ENCODE measurements at places on chromosomes 13 and 19.

DNA sequence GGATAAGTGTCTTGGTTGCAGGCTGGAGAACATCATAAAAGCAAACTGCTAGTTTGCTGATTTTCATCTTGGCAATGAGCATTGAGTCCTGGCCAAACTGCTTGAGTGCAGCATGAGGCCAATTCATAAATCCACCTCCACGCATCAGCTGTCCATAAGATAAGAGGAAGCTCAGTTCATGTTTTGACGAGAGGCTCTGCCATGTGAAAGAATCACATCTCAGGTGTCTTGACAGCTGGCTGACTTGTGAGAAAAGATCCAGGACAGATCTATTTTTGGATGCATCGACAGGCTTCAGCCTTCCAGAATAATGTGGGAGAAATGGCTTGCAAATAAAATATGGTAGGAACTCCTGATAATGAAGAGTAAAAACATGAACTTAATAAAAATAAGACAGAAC, 5.4 kb upstream of the ZNF682 start:
- DNase-seq, result no peak

DNA sequence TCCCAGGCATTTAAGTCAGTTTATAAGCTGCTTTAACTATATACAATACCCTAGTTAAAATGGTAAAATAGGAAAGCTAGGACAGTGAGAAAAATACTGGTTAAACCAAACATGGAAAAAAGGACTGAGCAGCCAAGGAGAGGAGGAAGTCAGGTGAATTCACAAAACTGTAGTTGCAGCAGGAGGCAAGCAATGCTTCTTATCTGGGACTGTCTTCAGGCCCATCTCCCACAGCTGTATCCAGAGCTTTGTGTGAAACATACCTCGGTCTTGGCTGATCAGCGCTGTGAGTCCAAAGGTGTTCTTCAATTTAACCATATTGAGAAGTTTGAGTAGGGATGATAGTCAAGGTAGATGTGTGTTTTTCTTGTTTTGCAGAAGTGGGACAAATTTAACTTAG, 15.7 kb upstream of the SUPT20H start:
- DNase-seq, result no peak

- no peak for DNase-seq
Measured at GRCh38 chr19:1004803-1005664, 4.8 kb downstream of the GRIN3B start.

DNA sequence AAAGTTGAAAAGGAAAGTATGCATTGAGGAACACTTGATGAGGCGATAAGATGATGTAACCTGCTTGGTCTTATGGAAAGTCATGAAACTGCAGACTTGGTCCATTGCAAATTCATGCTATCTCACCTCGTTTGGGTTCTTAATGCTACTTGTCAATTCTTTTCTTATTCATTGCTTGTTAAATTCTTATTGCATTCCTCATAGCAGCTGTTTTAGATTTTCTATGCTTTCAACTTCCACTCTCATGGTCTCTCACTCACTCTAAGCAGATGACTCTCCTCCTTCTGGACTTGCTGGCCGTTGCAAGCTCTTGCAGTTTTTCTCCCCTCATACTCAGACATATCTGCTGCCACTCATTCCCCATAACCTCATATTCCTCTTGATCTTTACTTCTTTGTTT, 67.8 kb upstream of the CSNK1A1L start:
- no peak for DNase-seq

GRCh38 chr19:9885077-9885552, 50.0 kb downstream of the PIN1 start:
- no peak for DNase-seq

DNA sequence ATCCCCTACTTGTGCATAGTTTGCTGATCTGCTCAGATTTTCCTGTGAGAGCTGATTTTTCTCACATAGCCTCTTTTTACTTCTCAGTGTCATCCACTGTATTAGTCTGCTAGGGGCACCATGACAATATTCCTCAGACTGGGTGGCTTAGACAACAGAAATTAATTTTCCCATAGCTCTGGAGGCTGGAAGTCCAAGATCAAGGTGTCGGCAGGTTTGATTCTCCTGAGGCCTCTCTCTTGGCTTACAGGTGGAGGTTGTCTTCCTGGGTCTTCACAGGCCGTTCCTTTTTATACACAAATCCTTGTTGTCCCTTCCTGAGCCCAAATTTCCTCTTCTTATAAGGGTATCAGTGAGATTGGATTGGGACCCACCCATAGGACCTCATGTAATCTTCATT, 9.2 kb downstream of the LRCH1 start:
- no peak for DNase-seq

GRCh38 chr13:48214519-48215121, 18.4 kb upstream of the ITM2B start:
- DNase-seq, result no peak

DNA sequence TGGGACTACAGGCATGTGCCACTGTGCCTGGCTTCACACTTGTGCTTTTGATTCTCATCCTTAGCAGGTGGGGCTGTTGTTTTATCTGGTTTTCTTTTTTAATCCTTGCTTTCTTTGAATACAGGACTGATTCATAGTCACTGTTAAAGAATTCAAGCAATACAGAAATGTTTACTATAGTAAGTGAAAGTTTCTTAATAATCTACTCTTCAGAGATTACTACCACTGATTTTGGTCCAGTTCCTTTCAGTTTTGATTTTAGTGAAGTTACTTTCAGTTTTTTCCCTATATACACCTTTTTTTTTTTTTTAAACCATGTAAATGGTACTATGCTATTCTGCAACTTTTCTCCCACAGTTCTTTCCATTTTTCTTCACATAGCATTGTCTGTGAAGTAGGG, 53.6 kb downstream of the GATAD2A start:
- no peak for DNase-seq

DNA sequence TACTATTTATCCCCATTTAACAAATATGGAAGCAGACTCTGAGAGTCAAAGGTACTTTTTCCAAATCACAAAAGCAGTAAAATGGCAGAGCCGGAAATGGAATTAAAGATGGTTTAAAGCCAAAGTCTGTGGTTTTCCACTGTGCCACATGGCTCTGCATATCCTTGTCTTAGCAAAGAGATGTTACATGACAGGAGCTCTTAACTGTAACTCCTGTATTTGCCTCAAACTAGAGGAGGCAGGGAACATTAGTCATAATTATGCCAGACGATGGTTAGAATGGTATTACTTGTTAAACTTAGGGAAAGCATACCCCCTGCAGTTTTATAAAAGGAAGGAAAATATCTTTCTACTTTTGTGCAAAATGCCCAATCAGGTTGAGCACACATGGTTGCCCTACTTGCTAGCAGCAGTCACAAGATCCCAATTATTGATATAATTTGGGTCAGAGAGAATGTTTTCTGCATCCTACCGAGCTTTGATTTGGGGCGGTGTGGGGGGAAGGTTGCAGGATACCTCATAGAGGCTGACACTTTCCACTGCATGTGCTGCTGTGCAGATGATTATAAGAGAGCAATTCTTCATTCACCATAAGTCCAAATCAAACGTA, 42.0 kb upstream of the MAB21L1 start:
- no peak for DNase-seq

- no peak for DNase-seq
Measured at GRCh38 chr19:494171-495080, 1.9 kb upstream of the MADCAM1 start.

DNA sequence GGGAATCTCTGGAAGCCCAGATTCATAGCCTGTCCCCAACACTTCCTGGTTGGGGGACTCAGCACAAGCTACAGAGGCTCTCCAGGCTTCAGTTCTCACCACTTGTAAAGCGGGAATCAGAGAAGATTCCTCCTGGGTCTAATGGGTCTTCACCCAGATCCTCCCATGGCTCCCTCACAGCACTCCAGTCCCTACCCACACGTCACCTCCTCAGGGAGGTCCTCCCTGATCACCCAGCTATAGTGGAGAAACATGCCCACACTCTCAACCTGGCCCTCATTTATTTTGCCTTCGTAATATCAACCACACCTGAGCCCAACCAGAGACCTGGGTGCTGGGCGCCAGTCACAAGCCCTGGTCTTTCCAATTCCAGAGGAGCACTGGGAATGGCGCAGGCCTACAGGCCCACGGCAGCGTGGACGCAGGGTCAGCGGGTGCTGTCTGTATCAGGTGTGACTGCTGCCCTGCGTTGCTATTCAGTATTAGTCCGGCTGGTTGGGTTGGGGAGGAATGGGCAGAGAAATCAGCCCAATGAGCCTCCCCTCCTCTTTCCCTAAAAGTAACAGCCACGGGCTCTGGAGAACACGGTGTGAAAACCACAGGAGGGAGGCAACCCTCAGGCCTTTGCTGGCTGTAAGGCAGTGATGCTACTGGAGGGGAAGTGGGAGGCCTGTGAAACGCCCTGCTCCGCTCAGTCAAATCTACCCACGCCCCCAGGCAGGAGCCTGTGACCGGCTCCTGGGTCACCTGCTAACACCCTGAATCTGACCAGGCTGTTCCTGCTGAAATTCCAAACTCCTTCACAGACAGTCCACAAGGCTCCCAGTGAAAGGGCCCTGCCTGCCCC, 5.2 kb downstream of the AKT2 start:
- DNase-seq, result no peak

Data from H1 (cell line).